ENCODE measurements at places on chromosomes 5 and 9.

DNA sequence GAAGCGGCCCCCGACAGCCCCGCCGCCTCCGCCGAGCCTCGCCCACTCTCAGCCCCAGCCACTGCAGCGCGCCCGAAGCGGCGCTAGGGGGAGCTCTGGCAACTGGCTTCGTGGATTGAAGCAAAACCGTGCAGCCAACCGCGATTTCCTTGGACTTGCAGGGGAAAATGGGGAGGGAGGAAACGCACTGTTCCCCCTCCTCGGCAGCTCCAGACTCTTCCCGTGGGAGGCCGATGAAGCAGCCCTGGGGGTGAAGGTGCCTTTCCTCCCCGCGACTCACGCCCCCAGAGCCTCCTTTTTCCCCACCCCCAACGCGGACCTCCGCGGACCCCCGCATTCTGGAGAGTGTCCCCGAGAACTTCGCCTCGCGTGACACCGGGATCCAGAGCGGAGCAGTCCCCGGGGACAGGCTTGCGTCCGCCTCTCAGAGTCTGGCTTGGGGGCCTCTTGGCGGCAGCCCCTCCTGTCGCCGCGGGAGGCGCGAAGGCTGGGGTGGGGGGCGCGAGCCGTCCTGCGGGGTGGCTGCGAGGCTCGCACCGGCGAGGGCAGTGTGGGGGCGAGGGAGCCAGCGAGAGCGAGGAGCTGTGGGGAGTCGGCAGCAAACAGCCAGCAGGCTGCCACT is 3.8 kb downstream of the IER5L start:
- DNase-seq = peak; percentile 73

GRCh38 chr5:2718115-2718514 is 33.4 kb downstream of the IRX2 start:
- DNase-seq = no peak

GRCh38 chr5:172035049-172035448 is 28.6 kb upstream of the FBXW11 start:
- DNase-seq = no peak

DNA sequence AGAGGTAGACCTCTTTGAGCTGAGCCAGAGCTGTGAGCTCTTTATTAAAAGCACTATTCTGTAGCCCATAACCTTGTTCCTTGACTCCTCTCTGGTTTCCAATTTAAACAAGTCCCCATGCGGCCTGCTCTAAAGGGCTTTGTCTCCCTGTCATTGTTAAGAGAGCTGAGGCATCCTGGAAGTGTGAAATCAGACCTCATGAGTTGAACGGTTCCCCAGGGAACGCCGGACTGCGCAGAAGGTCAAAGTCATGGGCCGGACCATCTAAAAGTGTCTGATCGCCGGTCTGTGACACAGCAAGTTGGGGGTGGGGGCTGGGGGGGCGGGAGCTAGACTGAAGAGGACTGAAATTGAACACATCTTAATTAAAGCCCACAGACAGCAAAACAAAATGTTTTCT is 265.8 kb downstream of the SLF1 start:
- no peak for DNase-seq

GRCh38 chr5:143200781-143201398 is 202.6 kb downstream of the NR3C1 start:
- no peak for DNase-seq

GRCh38 chr5:175253597-175253996 is 190.4 kb downstream of the DRD1 start:
- DNase-seq = no peak

DNA sequence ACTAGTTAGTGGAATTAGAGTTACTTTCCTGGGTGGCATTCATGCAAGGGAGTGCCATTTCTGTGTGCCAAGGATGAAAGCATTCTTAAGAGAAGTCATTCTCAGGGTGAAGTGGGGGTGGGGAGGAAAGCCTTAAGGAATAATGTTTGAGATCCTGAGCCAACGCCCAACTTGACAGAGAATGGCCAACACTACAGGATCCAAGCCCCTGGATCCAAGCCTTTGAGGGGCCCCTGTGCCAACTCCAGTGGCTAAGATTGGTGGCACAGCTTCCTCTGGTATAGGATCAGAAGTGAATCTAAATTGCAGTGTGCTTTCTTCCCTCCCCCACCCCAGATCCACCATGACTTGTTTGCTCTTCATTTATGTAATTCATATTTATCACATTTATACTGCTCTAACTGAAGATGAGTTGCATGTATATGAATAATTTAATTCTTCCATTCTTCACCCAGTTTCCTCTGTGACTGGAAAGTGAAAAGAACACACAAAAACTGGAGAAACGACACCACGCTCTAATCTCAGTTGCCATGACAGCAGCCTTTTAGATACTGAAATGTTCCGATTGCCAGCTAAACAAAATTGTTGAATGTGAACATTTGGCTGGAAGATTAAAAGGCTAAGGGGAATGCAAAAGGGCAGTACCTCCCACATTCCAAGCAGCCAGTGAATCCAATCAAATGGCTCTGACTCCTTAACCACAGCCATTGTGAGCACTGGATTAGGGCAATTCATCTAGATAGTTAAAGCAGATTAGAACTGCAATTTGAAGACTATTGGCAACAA is 4.5 kb downstream of the ZNF608 start:
- no peak for DNase-seq

DNA sequence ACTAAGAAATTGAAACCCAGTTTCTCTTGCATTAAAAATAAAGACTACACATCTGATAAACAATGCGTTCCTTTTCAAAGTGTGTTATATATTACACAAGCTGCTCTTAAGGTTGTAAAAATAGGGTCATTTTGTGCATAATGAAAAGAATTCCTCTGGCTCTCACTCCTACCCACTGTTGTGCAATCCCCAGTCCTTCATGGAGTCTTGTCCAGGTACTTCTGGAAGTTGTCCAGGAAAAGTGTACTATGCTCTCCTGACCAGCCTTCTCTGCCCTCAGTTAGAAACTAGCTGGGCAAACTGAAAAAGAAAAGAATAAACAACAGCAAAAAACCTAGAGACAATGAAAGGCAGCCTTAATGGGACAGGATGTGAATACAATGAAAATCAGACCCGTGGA is 345.5 kb upstream of the PAPPA start:
- no peak for DNase-seq

DNA sequence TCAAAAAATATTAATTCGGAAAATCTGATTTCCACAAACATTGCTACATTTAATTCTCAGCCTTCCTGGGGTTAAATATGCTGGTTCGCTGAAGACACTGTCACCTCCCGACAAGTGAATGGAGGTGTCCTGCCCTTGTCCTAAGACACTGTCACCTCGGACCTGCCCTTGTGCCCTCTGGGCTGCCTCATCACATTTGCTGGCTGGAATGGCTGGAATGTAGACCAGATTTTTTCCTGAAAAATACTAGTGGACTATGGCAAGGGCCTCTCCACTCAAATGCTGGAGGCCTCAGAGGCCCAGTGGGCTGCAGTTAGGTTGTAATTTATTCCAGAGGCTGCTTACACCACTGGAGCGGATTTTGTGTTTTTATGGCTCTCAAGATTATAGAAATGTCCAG is 28.2 kb downstream of the CACNA1B start:
- DNase-seq = no peak

- DNase-seq = no peak
These were observed 3.9 kb downstream of the SPARC start for GRCh38 chr5:151682751-151683331.

DNA sequence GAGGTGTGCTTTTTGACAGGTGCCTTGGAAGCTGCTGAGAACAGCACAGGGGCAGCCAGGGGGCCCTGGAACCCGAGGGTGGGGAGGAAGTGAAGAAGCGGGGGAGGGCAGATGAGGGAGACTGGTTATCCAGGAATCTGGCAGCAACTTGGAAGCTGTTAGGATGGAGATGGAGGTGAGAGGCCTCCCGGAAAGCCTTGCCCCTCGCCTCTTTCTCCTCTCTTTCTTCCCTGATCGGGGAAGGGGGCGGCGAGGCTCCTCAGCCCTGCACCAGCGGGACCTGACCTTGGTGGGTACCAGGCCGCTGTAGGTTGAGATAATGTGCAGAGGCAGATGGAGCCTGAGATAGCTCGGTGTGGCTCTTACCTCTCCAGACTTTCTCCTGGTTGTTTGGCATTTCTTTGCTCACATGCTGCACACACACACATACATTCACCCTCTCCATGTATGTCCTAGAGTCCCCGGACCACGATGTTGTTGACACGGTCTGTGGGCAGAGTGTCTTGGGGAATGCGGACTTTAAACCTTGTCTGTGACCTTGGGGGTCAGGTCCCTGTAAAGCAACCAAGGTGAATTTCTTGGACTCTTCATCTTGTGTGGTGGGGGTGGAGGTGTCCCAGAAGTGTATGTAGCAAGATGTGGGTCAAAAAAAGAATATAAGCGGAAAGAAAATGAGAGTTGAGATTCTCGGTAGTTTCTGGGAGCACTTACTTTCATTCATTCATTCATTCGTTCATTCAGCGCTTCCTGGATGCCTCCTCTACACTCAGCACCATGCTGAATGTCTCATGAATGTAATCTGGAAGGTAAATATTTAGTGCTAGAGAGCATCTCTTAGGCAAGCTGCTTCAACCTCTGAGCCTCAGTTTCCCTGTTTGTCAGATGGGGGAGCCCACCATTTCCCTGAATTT is 1.6 kb downstream of the WWC1 start:
- DNase-seq = no peak

DNA sequence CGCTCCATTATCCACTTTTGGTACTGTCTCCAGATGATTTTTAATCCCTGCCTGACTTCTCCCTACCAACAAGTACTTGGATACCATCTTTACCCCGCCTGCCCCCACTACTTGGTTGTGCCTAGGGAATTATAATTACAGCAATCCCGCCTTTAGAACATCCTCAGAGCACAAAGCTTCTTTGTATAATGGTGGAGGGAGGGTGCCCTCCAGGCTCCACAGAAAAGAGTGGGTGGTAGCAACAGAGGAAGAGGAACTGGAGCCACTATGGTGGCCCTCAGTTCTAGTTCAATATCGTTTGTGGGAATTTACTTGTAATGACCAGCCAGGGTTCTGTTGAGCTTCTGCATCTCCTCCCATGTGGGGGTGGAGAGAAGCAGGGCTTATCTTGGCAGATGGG is 79.0 kb upstream of the RNF38 start:
- DNase-seq = no peak

GRCh38 chr9:109192732-109193361 is 25.8 kb upstream of the FRRS1L start:
- DNase-seq = no peak

DNA sequence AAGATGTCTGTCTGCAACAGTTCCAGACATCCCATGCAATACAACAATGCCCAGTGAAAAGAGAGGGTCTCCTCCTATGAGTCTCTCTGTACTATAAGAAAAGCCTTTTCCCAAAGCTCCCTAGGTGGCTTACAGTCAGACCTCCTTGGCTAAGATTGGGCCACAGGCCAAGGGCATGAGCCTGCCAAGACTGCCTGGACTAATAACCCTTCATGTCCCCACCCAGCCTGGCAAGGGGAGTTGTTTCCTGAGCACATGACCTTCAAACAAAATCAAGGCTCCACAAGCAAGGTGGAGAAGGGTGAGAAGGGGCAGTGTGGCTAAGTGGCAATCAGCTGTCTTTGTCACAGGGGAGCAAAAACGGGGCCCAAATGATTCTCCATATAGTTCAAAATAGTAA is 75.6 kb upstream of the ZSWIM6 start:
- no peak for DNase-seq

GRCh38 chr5:101653996-101654395 is 642.1 kb downstream of the SLCO4C1 start:
- DNase-seq = no peak

DNA sequence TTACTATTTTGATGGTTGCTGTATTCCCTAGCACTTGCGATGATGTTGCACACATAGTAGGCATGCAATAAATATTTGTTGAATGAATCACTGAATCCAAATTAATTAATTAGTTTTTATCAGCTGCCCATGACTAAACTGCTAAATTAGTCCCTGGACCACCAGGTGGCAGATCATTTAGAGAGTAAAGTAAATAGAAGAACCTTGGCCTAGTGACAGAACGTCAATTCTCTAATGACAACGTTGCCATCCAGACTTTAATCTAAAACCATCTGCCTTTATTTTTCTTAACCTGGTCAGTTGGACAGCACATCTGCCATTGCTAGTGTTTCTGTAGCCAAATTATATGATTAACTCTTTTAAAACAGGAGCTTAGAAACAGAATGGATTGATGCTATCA is 457.5 kb downstream of the KIF4B start:
- DNase-seq = no peak

- DNase-seq = no peak
These were observed 200.4 kb downstream of the TTLL11 start for GRCh38 chr9:121892706-121893105.

- DNase-seq = peak; percentile 76
These were observed 71.4 kb downstream of the SEMA4D start for GRCh38 chr9:89426384-89426961.

- no peak for DNase-seq
These were observed 23.5 kb downstream of the INSYN2B start for GRCh38 chr5:169956756-169957155.

DNA sequence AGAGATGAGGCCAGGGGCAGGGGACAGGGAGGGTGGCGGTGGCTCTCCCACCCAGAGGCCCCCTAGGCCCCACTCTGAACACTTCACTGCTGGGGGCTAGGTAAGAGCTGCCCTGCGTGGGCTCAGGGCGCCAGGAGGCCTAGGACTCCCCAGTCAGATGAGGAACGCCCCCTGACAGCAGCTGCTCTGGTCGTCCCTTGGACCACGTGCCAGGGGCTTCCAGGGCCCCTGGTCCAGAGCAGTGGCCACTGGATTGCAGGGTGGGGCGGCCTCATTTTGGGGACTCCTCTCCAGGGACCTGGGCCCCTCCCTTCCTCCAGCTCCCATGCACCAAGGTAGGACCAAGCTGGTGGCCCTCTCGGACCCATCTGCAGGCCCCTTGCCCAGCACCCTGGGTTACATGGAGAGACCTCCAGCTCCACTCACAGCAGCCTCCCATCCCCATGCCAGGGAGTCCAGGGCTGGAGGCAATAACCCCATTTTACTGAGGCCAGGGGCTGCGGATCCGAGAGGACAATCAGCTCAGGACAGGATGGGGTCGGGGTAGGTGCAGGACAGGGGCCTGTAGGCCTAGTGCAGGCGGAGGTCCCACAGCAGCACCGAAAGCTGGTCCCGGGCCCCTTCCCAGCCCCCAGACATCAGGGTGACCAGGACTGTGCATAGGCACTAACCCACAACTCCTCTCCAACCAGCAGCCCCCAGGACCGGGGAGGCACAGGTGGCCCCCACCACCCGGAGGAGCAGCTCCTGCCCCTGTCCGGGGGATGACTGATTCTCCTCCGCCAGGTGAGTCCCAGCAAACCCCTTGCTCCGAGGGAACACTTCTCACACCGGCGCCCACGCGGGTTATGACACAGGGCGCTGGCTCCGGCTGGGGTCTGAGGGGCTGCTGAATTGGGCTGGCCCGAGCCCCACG is 1.5 kb downstream of the EGFL7 start:
- no peak for DNase-seq

- DNase-seq = peak; percentile 51
These were observed 9.4 kb downstream of the ERAP2 start for GRCh38 chr5:96885518-96886338.

GRCh38 chr9:4814913-4815312 is 22.2 kb downstream of the RCL1 start:
- no peak for DNase-seq

GRCh38 chr5:144308906-144309670 is 138.4 kb downstream of the KCTD16 start:
- DNase-seq = no peak

Measured in immature natural killer cell (primary cell).